GM12864 (cell line): ENCODE measurements at places on chromosomes 2 and 18.

GRCh38 chr2:7031547-7032245, 114.5 kb downstream of the RNF144A start:
- DNase-seq = no peak

- no peak for DNase-seq
Observed at GRCh38 chr18:51110073-51110797, 80.2 kb downstream of the SMAD4 start.

DNA sequence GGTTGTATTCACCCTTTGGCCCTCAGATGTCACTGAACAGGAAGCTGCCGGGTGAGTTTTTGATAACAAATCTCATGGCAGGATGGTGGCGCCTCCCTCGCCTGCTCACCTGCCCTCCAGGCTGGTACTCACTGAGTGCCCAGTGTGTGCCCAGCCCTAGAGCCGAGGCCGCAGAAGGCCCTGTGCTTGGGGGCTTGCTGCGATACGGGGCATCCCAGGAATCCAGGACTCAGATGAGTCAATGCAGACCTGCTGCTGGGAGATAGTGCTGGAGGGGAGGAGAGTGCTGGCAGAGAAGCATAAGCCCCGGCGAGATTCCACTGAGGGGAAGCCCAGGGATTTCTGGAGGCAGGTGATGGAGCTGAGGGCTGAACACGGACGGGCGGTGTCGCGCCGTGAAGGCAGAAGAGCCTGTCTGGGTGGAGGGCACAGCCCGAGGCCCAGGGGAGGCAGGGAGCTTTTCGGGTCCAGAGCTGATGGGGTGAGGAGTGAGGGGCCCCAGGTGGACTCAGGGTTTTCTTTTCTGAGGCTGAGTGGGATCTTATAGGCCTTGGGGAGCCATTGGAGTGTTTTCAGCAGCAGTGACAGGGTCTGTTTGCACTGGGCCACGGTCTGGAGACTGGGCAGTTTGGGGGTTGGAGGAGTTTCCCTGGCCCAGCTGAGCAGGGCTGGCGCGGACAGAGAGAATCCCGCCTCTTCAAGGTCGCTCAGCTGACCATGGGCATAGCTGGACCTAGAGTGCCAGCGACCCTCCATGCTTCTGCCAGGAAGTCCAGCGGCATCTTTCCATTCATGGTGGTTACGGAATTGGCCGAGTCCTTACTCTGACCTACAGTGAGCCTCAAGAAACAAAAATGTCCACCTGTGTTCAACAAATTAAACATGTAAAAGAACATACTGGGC, 35.5 kb downstream of the LDLRAD4 start:
- no peak for DNase-seq

GRCh38 chr2:43083710-43084698, 142.4 kb downstream of the ZFP36L2 start:
- DNase-seq = no peak

DNA sequence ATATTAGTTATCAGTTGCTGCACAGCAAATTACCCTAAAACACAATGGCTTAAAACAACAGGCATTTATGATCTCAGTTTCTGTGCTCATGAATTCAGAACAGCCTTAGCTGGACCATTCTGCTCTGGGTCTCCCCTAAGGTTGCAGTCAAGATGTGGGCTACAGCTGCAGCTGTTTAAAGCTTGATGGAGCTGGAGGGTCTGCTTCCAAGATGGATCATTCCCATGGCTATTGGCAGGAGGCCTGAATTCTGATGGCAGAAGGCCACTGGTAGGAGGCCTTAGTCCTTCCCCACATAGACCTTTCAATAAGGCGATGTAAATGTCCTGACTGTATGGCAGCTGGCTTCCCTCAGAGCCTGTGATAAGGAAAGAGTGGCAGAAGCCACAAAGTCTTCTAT, 118.6 kb upstream of the SERPINE2 start:
- DNase-seq = no peak

GRCh38 chr2:215796140-215796855, 217.1 kb downstream of the MREG start:
- DNase-seq = no peak

GRCh38 chr2:48548840-48549239, 18.9 kb downstream of the STON1 start:
- DNase-seq = no peak

DNA sequence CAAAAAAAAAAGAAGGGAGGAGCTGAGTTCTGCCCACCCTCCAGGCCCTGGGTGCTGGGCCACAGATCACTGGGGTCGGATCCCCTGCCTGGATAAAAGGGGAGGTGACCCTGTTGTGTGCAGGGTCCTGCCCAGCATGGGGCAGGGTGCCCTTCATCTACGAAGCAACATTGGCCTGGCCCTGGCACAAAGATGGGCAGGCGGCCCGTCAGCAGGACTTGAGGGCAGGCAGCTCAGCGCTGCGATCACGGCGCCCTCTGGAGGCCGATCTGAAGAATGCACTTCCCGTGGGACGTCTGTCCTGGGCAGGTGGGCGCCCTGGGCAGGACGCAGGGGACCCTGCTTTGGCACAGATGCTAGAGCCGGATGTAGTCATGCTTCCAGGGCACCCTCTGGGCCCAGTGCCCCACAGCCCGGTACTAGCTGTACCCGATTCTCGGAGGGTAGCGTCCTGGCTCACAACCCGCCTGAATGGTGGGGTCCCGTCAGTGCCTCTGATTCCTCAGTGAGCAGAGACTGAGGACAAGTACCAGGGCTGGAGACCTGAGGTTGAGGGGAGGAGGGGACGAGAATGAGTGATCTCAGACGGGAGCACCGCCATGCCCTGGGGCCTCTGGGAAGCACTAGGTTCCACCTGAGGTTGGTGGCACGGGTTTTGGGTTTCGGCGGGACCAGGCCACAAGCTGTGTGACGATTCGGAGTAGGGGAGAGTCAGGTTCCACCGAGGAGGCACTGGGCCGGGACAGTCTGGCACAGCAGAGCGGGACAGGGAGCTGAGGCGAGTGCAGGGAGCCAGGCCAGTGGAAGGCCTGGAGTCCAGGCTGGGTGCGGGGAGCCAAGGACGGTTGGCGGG, 18.0 kb downstream of the ARID5A start:
- DNase-seq = no peak

DNA sequence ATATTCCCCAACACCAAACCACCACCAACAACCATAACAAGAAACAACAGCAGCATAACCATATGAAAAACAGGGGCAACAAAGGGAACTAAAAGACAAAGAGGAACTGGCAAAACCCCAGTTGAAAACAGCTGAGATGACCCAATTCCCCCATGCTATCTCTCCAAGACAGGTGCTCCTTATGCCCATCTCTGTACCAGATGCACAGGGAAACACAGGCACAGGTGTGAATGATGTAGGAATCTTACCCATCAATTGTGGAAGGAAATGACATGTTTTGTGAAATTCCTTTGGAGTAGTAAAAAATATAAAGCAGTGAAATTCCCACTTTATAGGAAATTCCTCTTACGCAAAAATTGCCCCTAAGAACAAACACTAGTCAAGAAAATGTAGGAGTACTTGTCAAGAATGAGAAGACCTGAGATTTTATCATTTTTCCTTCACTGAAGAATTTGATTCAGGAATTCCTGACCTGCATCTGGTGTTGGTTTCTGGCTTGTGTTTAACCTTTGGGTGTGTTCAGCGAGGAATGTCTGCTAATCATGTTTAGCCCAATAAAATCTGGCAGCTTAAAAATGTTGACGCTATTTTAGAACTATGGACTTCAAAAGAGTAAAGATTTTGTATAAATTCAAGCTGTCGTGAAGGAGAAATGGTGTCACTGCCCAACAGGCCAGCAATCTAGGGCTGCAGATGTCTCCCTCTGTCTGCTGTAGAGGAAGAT, 67.7 kb upstream of the ARHGAP28 start:
- no peak for DNase-seq

- no peak for DNase-seq
Observed at GRCh38 chr2:130728549-130729316, at the start of gene GPR148. Gene GPR148, plus strand, starts transcription at chr2:130729070. Its CDS starts 82 bp downstream, at chr2:130729152.
